Naive B cell (primary cell): ENCODE measurements at places on chromosomes 5 and 9.

DNA sequence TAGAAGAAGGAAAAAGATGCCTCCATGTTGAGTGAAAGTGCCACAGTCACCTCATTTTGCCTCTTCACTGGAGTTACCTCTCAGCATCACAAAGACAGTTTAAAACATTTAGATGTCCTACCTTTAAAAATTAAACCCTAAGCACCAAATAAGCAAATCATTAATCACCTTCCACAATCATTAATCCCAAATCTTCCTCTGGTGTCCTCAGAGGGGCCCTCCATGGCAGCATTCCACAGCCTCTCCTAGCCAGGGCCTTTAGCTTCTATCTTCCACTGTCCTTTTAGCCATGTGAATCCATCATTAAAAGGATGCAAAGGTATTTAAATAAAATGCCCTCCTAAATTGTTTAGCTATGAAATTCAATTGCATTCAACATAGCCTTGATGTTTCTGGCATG lies 310.8 kb downstream of the PDE4D start:
- DNase-seq, result no peak

DNA sequence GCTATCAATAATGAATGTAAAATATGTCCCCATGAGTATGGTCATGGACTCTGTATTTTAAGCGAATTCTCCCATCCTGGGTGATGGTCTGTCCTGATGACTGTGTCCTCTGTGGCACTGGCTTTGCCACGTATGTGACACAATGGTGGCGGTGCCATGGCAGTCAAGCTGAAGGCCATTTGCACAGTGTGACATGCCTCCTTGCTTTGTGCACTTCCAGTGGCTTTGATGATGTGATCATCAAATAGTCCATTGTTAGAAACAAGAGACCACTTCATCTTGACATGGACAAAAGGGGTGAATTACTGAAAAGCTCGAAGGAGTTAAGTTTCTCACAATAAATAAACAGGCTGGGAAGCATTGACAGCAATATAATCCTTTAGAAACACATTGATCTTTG lies 31.0 kb upstream of the PRRC1 start:
- DNase-seq, result no peak

DNA sequence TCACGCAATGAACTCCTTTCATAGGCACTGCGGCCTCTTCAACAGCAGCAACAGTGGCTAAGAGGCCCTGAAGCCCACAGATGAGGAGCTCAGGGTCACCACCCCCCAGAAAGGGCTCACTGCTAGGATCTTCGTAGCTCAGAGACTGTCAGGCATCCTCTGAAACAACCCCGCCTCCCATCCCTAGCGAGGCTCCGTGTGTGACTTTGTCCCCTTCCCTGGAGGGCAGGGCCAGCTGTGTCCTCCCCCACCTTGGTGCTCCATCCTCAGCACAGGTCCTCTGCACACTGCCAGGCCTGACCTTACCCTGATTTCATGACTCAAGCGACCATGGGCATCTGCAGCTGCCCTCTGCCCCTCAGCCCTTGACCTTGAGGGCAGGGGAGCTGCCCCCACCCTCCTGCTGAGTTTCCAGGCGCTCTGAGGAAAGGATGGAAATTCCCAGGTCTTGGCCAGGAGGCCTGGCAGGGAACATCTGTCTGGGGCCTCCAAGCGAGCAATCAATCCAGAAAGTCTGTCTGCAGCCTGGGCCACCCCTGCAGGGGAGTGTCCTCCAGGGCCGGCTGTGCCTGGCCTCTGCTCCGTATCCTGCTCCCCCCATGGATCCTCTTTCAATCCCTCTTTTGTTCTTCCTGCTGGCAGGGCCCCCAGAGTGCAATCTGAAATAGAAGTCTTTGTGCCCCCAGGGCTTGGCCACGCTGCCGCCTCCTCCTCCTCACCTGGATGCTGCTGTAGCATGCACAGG lies 6.8 kb upstream of the IRX4 start:
- DNase-seq, result no peak

DNA sequence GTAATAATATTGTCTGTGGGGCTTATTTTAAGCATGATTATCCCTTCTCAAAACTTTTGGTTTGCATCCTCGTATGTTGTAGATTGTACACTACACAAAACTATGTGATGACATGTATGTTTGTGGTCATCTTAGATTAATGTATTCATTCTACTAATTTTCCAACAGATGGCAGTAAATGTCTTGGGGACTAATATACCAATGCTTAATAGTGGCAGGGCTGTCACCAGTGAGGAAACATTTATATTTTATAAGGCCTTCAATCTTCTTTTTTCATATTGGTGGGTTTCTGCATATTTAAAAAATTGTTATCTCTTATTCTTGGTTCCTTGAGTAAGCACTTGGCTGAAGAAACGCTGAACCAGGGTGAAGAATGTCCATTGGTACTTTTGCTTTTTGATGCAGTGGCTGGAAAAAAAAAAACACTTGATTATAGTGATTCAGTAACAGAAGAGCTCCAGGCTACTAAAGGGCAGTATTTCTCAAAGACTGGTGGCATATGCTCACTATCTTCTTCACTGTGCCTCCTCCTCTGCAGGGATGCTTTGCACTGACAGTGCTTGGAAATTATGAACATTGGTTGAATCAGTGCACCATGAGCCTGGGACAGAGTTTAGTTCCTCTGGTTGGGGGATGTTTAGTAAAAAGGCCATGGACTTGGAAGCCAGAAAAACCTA lies 530.3 kb downstream of the RASEF start:
- no peak for DNase-seq

- DNase-seq, result no peak
Measured at GRCh38 chr9:101925498-101925897, 187.1 kb upstream of the GRIN3A start.

DNA sequence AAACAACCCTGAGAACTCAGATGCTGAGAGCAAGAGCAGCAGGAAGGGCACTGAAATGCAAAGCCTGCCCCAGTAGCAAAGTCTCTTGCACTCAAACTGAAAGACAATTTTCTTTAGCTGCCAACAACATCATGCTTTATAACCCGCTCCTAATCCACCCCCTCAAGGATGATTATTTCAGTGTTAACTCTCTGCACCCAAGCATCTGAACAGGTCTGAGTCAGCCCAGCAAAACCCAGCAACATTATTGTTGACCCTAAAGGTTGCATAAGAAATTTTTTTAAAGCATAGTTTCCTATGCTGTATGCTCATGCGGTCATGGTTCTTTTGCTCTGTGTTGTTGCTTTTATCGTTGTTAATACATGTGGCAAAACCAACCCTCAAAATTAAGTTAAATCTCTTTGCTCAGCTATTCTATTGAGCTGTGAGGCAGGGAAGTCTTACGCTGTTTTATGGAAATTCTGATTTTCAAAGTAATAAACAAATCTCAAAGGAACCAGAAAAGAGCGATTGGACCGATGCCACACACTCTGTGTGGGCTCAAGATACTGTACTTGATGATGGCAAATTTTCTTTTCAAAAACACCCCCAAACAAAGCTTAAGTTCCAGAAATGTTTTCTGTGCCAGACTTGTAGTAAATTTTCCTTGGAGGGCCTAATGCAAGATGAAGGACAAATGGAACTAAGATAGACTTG lies 440.6 kb upstream of the MPDZ start:
- DNase-seq, result no peak

GRCh38 chr5:7321724-7322123 lies 74.2 kb upstream of the ADCY2 start:
- no peak for DNase-seq

DNA sequence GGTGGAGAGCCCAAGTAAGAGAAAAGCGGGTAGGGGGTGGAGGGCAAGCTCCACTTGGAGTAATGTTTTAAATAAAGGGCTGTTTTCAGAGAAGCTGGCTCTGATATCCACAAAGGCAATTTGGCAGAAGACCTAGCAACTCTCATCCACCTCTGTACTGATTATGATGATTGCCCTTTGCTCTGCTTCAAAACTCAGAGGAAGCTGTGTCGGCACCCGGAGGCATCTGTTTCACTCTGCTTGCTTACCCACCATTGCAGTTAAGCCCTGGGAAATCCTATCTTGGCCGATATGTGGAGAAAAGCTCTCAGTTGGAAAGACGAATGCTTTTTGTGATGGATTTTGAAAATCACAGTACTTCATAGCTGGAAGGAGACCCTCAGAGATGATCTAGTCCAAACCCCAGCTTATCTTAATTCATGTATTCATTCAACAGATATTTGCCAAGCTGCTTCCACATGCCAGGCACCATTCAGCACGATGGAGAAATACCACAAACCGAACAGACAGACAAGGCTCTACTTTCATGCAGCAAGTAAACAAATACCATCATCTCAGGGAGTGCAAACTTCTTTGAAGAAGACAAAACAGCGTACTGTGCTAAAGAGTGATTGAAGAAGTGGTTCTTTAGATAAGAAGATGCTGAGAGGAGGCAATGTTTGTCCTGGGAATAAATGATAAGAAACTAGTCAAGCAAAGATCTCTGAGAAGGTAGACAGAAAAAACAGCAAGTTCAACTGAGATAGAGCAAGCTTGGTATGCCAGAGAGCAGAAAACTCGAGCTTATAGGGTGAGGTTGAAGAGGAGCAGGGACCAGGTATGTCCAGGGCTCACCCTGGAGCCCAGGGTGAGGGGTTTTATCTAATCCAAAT lies 140.4 kb upstream of the SPDL1 start:
- DNase-seq, result no peak

- DNase-seq, result no peak
Measured at GRCh38 chr5:14464096-14464495, 117.5 kb upstream of the OTULINL start.

DNA sequence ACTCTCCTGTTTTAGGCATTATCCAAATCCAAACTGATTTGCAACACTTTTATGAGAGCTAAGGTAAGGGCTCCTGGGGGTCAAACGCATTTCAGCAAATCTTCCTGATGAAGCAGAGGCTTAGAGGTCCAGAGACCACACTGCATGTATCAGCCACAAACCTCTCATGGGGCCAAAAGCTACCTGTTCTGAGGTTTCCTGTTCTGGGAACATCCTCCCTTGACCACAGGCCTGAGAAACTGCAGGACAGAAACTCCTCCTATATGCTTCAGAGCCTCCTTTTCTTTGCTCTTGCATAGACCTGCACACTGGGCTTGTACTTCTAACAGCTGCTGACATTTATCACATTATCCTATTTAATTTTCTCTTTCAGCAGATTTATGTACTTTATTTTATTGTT lies 92.6 kb downstream of the OR2K2 start:
- DNase-seq, result no peak

GRCh38 chr9:30796764-30797163 lies 1587.7 kb upstream of the ACO1 start:
- no peak for DNase-seq

DNA sequence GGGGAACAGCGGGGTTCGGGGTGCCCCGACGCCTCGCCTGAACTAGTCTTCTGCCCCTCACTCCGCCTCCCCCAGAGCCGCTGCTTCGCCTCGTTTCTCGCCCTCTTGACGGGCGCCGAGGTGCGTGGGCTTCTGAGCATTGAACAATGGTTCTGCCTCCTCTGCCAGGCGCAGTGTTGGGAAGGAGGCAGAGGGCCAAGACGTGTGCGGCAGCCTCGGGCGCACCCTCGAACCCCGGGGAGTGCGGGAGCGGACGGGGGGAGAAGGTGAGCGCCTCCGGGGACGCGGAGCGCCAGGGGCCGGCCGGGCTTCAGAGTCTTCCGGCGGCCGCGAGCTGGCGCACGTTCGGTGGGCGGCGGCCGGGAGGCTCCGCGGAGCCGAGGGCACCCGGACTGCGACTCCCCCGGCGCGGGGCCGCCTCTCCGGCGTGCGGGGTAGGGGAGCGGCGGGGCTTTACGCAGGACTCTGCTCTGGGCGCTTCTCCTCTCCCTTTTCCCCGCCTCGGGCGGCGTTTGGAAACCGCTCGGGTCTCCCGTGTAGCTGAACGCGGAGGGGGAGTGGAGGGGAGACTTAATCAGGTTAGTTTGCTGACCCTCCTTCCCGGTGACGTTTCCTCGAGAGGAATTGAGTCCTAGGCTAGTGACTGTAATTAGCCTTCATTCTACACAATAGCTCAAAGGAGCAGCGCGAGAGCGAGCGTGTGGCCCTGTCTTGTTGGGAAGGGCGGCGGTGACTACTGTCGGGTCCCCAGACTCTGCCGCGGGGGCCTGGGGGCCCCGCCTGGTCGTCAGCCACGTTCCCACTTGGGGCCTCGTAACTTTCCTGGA lies 1.1 kb downstream of the VLDLR start:
- no peak for DNase-seq

- peak; percentile 5 for DNase-seq
Measured at GRCh38 chr5:32539981-32540845, 45.1 kb upstream of the SUB1 start.

- DNase-seq, result no peak
Measured at GRCh38 chr9:114005371-114006154, 72.5 kb downstream of the AMBP start.

GRCh38 chr5:93278896-93279295 lies 302.1 kb downstream of the NR2F1-AS1 start:
- no peak for DNase-seq

DNA sequence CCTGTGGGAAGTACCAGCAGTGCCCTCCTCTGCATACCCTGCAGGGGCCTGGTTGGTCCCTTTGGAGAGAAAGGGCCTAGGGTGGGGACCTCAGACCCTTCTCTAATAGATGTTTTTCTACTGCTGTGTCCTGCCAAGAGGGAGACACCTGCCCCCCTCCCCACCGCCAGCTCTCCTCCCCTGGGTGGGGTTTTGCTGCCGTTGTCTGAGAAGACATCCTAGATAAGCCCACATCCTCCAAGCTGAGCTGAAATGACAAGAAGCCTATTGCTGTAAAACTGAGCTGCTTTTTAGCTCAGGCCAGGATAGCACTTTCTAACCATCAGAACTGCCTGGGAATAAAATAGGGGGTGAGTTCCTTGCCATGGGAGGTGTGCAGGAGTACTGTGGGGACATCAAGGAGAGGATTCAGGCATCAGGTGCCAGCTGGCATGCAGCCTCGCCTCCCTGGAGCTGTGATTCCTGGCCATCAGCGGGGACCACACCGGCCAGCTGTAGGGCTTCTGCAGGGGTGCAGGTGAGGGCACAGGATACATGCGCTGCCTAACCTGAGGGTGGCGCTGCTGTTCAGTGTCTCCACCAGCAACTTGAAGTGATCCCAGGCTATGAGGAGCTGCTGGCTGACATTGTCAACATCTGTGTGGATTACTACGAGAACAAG lies 37.9 kb downstream of the CYFIP2 start:
- no peak for DNase-seq

DNA sequence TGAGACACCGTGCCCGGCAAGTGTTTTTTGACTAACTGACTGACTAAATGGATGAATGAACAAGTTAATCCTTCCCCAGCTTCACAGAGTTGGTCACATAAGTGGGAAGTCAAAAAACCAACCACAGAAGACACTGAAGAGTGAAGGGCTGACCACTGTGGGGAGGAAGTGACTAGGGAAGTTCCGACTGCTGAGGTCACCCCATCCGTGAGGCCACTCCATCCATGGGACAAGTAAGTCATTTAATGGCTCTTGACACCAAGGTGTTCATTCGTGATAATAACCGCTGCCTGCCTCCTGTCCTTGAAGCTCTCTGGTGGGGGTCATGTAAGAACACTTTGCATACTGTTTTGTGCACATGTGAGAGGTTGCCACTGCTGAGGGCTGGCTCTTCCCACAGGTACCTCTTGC lies 22.2 kb upstream of the CXCL14 start:
- no peak for DNase-seq

- DNase-seq, result no peak
Measured at GRCh38 chr9:72977670-72978069, 24.8 kb upstream of the ALDH1A1 start.

- no peak for DNase-seq
Measured at GRCh38 chr9:4563105-4563504, 72.8 kb downstream of the SLC1A1 start.

- no peak for DNase-seq
Measured at GRCh38 chr5:124919747-124920525, 173.5 kb upstream of the ZNF608 start.
